ENCODE measurements at places on chromosomes 16 and 17. TPM values are rescaled to one million over a fixed set of nuclear protein-coding genes. Genes with fewer than 3 reads are reported as not detected.

- peak; percentile 19 for ATAC-seq
Measured at GRCh38 chr17:4499431-4500190, 930 bp downstream of the SPNS2 start.

The KRTAP4-3 gene
- total RNA-seq, result not detected

DNA sequence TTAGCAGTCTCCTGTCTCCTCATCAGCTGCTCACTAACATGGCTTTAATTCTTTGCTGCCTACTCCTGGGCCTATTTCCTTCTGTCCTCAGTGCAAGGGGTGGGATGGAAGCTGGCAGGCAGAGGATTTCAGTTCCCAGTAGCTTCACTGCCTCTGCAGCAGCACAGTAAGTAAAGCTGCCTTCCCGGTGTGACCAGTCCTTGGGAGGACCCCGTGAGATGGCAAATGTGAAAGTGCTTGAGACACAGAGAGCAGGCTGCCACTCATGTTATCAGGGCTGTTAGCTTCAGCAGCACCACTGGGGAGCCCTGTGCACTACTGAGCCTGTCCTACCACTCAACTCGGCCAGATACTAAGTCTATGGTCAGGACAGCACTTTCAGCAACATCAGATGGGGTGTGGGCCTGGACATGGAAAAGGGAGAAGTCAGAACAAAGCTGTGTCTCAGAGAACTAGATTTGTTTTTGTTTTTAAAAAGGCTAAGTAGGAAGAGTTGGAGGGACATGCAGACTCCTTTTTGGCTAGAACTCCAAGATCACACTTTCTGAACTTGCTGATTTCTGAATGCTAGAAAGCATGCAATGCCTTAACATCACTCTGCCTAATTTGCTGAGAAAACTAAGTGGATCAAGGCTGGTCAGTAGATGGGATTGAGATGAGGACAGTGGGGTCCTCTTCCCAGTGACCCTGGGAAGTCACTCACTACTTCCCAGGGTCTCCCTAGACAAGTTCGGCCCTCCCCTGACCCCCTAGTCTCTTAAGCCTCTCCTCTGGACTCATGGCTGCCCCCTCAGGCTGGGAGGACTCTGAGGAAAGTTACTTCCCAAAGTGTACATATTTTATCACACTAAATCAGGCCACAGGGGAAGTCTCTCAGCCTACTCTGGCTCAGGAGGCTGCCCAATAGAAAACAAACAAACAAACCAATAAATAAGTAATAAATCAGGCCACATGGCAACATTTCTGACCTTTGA, 1.1 kb downstream of the ACSF2 start:
- ATAC-seq, result peak; percentile 11

GRCh38 chr16:22262460-22262859, 34.7 kb upstream of the POLR3E start:
- peak; percentile 99 for ATAC-seq

GRCh38 chr17:40307001-40307730, 1.8 kb upstream of the RARA start:
- peak; percentile 53 for ATAC-seq

The TNS4 gene
- 8.8 TPM for total RNA-seq

DNA sequence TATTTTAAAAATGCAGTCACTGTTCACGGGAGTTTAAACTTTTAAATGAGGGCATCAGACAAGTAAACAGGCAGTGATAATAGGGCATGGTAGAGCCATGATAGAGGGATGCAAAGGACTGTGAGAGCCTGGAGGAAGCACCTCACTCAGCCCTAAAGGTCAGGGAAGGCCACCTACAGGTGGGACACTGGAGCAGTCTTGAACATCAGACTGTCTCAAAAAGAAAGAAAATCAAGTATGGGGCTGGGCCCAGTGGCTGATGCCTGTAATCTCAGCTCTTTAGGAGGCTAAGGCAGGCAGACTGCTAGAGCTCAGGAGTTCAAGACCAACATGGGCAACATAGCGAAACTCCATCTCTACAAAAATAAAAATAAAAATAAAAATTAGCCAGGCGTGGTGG, 31.0 kb upstream of the DHRS7B start:
- no peak for ATAC-seq

The SLC5A10 gene
- total RNA-seq, result not detected

DNA sequence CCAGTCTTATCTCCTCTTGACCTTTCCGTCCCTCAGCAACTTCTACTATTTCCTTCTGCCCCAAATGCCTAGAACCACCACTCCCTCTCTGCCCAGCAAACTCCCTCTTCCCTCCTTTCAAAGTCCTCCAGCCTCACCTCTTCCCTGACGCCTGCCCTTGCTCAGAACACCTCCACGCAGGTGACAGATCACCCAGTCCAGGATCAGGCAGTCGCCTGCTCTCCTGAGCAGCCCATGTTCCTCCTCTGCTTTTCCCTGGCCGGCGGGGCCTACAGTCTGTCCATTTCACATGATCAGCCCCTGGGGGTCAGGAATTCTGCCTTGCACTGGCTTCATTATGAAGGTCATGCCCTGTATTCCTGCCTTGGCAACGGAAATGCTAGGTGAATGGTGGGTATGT, 422 bp downstream of the CD300LF start:
- no peak for ATAC-seq

- no peak for ATAC-seq
Measured at GRCh38 chr16:84847564-84848355, 28.0 kb downstream of the CRISPLD2 start.

GRCh38 chr17:77058016-77058415, 82.8 kb upstream of the SEC14L1 start:
- no peak for ATAC-seq

- ATAC-seq, result no peak
Measured at GRCh38 chr16:84618581-84619460, 943 bp upstream of the COTL1 start.

DNA sequence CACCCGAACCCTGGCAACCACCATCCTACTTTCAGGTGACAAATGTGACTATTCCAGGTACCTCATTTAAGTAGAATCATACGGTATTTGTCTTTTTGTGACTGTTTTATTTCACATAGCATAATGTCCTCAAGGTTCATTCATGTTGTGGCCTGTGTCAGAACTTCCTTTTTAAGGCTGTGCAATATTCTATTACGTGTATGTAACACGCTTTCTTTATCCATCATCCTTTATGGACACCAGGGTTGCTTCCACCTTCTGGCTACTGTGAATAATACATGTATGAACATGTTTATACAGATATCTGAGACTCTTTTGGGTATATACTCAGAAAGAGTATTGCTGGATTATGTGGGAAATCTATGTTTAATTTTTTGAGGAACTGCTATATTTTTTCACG, 28.7 kb upstream of the RSL1D1 start:
- peak; percentile 26 for ATAC-seq

The CCDC200 gene
- total RNA-seq, result 1.1 TPM

- no peak for ATAC-seq
Measured at GRCh38 chr16:30485818-30486436, 13.4 kb downstream of the ITGAL start.

The CAVIN1 gene
- total RNA-seq, result 2.5 TPM

- no peak for ATAC-seq
Measured at GRCh38 chr17:28501421-28502284, 4.5 kb upstream of the FOXN1 start.

The SOST gene
- not detected for total RNA-seq

DNA sequence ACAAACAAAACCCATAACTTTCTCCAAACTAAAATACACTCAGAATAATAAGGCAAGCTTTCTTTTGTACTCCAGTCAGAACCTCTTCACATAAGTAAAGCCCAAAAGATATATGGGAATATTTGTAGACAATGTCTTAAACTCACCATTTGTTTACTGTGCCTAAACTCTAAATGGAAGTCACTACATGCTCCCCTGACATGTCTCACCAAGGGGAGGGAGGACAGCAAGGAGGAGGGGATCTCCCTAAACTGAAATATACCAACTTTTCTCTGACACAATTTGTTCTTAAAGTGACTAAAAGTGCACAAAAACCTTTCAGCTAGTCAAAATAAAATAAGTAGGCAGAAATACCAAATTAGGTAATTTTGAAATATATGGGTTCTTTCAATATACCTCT, 38.5 kb downstream of the GRB7 start:
- peak; percentile 41 for ATAC-seq

DNA sequence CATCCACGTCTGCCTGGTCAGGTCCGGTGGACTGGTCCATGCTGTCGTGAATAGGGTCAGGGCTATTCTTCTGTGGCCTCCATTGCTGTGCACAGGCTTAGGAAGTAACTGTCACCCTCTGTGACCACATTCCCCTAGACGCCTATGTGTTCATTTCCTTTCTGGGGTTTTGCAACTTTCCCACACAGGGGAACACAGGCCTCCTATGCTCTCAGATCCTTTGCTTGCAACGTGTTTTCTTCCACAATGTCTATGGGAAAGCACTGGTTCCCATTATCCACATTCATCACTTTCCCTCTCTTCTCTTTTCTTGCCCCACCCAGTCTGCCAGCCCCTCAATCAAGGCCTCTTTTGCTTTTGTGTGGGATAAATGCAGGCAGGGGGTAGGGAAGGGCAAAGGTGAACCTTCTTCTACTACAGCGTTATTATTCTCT, 43.2 kb upstream of the DNAJA2 start:
- peak; percentile 86 for ATAC-seq

The ATP2A1 gene
- total RNA-seq, result 3.1 TPM

The CCL18 gene
- not detected for total RNA-seq

- peak; percentile 56 for ATAC-seq
Measured at GRCh38 chr17:28712032-28712704, 480 bp upstream of the PROCA1 start.

The TBCD gene
- 111 TPM for total RNA-seq

DNA sequence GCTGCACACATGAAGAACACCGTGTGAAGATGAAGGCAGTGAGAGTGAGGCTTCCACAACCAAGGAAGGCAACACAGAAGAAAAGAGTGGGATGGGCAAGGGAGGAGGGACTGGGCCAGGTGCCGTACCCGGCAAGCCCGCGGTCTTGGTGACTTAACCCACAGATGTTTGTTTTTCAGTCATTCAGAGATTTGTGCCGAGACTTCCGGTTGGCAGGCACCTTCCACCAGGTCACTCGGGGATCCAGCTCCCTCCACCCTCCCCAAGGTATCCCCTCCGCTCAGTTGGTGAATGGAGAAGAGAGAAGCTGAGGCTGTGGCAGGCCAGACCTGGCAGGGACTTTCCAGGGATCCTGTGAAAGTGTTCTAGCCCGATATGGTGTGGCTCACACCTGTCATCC, 4.9 kb upstream of the KREMEN2 start:
- ATAC-seq, result no peak

- no peak for ATAC-seq
Measured at GRCh38 chr16:615122-615521, 15.7 kb upstream of the WFIKKN1 start.

- ATAC-seq, result no peak
Measured at GRCh38 chr16:75446416-75446815, 13.1 kb upstream of the CFDP1 start.

GRCh38 chr17:79008666-79009387, 737 bp downstream of the CANT1 start:
- peak; percentile 12 for ATAC-seq

GRCh38 chr17:542943-543342, 171.7 kb downstream of the VPS53 start:
- peak; percentile 90 for ATAC-seq

DNA sequence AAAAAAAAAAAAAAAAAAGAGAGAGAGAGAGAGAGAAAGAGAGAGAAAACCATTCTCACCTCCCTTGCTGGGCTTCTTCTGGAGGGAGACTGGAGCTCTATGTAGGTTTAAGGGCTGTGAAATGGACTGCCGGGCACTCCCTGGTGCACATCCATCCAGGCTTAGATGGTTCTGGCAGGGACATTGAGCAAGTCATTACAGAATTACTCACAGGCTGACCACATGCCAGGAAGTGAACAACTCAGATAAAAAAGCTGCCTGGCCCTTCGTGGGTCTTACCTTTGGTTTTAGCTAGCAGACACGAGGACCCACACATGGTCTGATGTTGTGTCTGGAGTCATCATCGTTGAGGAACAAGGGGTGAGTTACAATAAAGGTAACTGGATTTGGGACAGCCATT, 847.4 kb upstream of the EEF2KMT start:
- no peak for ATAC-seq

The BOLA2B gene
- total RNA-seq, result 267 TPM

DNA sequence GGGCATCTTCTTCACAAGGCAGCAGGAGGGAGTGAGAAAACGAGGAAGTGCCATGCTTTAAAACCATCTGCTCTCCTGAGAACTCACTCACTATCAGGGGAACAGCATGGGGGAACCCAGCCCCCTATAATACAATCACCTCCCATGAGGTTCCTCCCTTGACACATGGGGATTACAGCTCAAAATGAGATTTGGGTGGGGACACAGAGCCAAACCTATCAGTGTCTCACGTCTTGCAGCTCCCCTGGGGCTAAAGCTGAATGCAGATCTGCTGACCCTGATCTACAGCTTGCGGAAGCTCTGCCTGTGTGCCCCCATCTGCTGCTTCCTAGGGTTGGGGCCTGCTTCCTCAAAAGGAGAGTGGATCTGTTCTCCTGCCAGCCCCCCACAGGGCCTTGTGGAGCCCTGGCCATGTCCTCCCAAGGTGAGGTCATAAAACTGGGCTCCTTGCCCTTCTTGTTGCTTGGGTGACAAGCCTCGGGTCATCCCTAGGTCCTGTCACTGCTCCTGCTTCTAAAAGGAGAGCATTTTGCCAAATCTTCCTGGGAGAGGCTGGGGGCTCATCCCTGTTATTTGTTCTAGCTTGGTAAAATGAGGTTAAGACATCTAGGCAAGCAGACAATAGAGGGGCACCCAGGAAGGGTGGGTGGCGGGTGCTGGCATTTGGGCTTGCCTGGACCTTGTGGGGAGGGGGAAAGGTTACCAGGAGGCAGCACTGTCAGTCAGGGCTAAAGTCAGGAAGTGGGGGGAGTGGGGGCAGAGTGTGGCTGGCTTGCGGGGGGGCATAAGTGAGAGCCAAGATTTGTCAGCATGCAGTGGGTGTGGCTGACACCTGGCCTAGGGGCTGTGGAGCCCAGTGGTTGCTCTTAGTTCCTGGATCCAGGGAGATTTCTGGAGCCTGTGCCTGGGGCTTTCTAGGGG, 16.0 kb downstream of the KRT33A start:
- ATAC-seq, result no peak

DNA sequence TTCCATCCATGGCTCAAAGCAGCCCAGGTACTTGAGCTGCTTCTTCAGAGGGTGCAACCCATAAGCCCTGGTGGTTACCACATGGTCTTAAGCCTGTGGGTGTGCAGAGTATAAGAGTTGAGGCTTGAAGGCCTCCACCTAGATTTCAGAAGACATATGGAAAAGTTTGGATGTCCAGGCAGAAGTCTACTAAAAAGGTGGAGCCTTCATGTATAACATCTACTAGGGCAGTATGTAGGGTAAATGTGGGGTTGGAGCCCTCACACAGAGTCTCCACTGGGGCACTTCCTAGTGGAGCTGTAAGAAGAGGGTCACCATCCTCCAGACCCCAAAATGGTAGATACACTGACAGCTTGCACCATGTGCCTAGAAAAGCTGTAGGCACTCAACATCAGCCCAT, 120.9 kb downstream of the HS3ST3A1 start:
- ATAC-seq, result no peak

GRCh38 chr17:39239640-39240314, 14.0 kb upstream of the STAC2 start:
- peak; percentile 57 for ATAC-seq

DNA sequence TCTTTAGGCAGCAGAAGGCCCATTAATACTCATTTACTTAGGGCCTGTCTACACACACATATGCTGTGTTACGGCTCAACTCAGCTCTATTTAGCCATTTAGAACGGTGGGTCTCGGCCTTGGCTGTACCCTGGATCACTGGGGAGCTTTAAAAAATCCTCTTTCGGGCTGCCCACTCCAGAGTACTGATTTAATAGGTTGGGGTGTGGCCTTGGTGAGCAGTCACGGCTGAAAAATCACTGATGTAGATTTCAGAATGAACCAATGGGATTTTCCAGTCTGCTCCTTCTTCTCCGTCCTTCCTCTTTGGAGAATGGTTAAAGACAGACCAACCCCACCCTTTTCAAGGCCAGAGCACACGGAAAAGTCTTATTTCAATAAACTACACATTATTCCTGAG, 223.5 kb downstream of the CCDC182 start:
- no peak for ATAC-seq

All from activated T-helper 17 cell treated with anti-CD3 and anti-CD28 coated beads, Interleukin-2, amount 50 U/mL, for 72 hours (primary cell).